ENCODE measurements at places on chromosomes 16 and 17.

GRCh38 chr16:81384006-81384405 lies 60.6 kb upstream of the CMIP start:
- DNase-seq = no peak

- no peak for DNase-seq
Measured at GRCh38 chr16:9854675-9855074, 327.6 kb downstream of the GRIN2A start.

- no peak for DNase-seq
Measured at GRCh38 chr17:76417499-76418143, 33.2 kb downstream of the SPHK1 start.

DNA sequence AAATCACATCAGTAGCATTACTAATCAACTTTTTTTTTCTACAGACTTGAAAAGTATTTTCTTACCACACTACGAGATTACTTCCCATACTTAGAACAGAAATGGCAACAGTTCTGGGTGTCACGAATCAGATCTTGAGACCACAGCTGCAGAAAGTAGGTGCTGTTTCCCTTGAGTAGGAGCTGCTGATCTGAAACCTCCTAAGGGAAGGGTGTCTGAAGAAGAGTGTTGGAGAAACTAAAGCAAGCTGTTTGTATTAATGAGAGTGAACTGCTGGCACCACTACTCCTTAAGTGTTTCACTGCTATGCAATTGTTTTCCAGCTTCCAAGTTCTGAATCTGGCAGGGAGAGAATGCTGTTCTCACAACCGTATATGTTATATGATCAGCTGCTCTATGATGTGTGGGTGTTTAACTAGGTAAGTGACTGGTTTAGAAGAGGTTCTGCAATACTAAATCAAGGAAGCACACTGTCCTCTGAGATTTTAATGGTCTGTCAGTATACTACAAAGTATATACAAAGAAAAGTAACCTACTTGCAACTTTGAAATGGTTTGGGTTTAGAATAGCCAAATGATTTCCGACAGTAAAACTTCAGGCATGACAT lies 3.3 kb downstream of the ZNF652 start:
- no peak for DNase-seq

DNA sequence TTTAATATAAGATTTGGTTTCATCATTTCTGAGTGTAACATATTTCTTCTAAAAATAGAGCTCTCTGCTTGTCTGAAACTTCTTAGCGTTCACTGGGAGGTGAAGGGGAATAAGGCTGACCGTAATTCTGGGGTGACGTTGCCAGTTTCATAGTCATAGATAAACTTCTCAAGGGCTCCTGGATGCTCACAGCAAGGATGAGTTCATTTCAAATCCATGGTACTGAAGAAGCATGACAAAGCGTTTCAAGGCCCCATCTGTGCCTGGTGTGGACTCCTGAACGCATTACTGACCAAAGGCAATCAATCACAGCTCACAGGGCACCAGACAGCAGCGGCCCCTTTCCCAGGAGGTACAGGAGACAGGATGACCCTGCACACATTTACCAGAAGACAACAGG lies 12.0 kb upstream of the EVPL start:
- no peak for DNase-seq

GRCh38 chr17:75795820-75796607 lies 11.4 kb downstream of the UNK start:
- DNase-seq = no peak

DNA sequence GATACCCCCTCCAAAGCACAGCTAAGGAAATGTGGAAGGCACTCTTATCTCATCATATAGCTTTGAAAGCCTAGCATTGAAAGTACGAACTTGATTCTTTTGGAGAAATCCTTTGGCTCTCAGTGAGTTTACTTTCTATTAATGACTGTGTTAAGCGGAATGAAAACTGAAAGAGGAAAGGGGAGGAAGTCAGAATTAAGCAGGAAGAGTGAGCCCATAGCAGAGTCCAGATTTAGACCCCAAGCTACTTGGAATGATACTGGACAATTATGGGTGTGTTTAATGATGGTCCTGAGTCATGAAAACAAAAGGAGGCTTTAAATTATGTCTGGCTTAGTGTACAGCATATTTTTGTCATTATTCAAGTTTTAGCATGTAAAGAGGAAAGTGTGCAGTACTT lies 42.2 kb downstream of the TENT4B start:
- no peak for DNase-seq

GRCh38 chr17:31753011-31753410 lies 106.0 kb downstream of the COPRS start:
- no peak for DNase-seq

- no peak for DNase-seq
Measured at GRCh38 chr16:52568983-52569690, 22.2 kb upstream of the TOX3 start.

GRCh38 chr16:21175397-21175796 lies 16.9 kb downstream of the LDAF1 start:
- DNase-seq = no peak

GRCh38 chr17:51402899-51403298 lies 142.6 kb downstream of the UTP18 start:
- DNase-seq = no peak

DNA sequence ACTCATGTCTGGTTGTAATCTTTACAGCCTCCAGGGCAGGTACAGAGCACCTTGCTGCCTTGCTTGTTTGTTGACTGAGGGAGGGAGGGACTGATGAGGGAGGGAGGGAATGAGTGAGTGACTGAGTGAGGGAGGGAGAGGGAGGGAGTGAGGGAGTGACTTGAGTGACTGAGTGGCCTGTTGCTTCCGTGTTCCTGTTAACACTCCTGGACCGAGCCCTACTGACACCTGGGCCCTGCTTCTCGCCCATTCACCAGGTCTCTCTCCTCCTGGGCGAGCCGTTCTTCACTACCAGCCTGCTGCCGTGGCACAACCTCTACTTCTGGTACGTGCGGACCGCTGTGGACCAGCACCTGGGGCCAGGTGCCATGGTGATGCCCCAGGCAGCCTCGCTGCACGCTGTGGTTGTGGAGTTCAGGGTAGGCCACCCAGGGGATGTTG lies 41.2 kb downstream of the PRMT7 start:
- no peak for DNase-seq

DNA sequence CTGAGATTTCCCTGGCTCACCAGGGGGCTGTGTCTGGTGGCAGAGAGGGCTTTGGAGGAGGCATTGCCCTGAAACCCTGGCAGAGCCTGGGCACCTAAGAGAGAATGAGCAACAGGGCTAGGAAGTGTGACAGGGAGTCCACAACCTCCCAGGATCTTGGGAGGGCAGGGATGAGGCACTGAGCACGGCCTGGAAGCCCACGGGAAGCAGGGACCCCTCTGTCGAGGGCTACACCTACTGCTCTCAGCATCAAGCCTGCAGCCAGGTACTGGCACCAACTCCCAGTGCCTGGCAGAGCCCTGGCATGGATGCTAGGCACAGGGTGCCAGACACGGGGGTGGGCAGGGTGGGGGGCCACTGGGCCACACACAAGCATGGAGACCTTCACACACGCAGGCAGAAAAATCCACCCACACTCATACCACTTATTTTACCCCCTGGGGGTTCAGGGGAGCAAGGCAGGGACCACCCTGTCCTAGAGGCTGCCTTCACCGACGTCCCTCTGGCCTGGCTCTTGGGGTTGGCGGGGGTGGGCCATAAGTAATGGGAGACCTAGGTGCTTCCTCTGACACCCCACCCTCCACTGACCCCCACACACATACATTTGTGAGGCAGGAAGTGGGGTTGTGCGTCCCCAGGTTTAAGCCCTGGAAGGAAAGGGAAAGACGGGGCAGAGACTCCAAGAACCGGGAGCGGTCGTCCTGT lies 970 bp upstream of the HSD11B2 start:
- no peak for DNase-seq

DNA sequence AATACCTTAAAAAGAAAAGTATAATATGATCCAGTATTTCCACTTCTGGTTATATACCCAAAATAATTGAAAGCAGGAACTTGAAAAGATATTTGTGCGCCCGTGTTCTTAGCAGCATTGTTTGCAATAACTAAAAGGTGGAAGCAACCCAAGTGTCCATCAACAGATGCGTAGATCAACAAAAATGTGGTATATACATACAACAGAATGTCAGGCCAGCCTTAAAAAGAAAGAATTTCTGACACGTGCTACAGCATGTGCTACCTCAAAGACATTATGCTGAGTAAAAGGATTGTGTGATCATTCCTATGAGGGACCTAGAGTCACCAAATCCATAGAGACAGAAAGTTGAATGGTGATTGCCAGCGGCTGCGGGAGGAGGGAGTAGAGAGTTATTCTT lies 133.1 kb downstream of the SPECC1 start:
- DNase-seq = no peak

- no peak for DNase-seq
Measured at GRCh38 chr17:65855245-65855644, 293.8 kb upstream of the AXIN2 start.

DNA sequence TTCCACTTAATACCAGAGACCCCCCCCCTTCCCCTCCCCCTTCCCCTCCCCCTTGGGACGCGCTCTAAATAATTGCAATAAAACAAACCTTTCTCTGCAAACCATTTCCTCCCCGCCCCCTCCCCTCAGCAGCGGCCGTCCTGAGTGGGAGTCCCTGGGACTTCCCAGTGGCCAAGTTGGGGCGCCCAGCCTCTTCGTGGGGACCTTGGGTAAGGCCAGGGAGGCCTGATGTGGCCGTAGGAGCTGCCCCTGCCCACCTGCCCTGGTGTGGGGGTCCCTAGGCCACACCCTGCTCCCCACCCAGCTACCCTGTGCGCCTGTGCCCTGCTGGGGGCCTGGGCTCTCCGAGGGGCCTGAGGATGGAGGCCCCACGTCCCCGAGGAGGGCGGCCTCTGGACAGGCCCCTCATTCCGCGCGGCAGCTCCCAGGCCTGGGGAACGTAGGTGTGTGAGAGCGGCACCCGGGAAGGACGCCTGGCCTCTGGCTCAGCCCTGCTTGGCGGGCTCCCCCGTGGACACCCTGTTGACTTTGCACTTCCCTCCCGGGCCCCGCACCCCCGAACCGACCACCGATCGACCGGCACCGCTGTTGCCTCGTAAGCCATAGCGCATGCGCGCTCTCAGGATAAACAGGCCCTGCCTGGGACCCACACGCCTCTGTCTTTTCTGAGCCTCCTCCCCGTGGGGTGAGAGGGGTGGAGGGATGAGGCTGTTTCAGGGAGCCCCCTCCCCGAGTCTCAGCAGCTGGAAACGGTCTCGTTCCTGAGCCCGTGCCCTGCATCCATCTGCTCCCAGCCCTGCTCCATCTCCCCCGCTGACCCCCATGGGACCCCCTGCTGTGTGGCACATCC lies 9.0 kb downstream of the NTHL1 start:
- no peak for DNase-seq

- DNase-seq = no peak
Measured at GRCh38 chr16:85607796-85608514, 5.2 kb upstream of the GSE1 start.

GRCh38 chr17:76141212-76142038 lies at the start of gene FOXJ1:
FOXJ1 (minus strand) TSS chr17:76141245; CDS start chr17:76140395, 850 bp downstream.
- peak; percentile 85 for DNase-seq

DNA sequence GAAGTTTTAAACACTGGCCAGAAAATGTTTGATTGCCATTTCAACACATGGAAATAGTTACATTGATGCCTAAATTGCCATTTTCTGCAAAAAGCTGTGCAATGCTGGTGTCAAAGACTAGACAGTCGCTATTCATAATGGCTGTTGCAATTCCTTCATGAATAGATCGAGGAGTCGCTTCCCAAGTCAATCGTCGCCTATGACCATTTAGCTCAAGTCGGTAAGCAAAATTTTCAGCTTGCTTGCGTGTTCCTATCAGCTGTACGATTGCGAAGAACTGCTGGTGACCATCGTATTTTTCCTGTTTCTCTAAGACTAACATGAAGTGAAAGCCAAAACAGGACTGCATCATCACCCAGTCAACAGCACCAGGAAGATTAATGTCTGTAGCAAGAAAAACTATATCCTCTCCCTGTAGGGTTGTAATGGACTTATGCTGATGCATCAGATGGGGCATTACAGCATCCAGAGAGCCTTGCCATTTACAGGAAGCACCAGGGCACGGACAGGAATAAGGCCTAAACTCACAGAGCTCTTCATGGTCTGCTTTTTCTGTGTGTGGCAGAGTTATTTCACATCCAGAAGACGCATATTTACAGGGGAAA lies 23.6 kb downstream of the SIAH1 start:
- no peak for DNase-seq

DNA sequence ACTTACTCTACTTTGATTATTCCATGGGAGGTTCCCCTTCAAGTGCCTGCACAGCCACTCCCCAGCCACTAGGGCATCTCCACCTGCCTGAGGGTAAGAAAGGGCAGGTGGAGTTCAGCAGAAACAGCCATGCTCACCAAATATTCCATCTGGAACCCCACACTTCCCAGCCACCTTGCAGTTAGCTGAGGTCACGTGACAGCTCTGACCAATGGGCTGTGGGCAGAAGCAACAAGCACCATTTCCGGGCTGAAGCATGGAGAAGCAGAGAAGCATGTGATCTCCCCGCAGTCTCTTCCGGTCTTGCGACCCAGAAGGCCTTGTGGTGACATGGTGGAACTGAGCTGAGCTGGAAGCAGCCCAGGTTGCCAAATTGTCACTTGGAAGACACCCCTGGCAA lies 108.6 kb downstream of the CCT6B start:
- no peak for DNase-seq

DNA sequence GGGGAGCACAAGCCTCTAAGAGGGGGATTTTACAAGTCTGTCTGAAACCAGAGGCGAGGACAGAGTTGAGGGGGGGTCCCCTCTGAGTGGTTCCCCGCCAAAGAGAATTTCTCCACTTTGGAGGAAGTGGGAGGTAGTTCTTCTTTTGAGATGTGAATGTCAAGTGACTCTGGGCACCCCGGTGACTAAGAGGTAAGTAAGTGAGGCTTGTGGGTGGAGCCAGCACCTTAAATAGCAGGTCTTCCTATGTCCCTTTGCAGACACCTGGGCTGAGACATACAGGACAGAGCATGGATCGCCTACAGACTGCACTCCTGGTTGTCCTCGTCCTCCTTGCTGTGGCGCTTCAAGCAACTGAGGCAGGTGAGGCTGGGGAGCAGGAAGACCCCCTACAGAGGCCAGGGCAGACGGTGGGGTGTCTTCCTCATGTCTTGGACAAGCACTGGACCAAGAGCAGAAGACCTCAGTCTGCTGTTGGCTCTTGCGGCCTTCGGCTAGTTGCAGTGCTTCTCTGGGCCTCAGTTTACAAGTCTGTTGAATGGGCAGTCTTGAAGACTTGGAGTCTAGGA lies at the start of gene CCL22:
TSS of gene CCL22 (plus strand) at position 257 of the 569 bp plus-strand sequence. CDS start at position 291, 34 bp downstream.
- DNase-seq = no peak

DNA sequence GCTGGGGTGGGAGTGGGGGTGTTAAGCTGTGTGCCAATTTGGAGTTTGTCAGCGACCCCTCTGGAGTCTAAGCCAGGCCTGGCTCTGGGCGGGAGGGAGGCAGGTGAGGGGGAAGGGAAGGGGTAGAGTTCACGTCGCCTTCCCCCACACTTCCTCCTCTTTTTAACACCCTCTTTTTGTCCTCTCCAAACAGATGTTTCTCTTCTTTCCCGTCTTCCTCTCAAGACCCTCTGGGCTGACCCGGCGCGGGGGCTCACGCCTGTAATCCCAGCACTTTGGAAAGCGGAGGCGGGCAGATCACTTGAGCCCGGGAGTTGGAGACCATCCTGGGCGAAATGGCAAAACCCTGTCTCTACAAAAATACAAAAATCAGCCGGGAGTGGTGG lies 3.3 kb downstream of the HOXB1 start:
- DNase-seq = no peak

GRCh38 chr16:4489030-4489429 lies 12.8 kb downstream of the HMOX2 start:
- DNase-seq = no peak

GRCh38 chr17:77196251-77196650 lies 55.5 kb downstream of the SEC14L1 start:
- DNase-seq = no peak

Data from stimulated activated CD4-positive, alpha-beta T cell treated with anti-CD3 and anti-CD28 coated beads, Interleukin-12 subunit alpha, Interleukin-12 subunit beta, amount 100 ng/mL, for 48 hours (primary cell).